ENCODE measurements at places on chromosomes 6 and 20.

GRCh38 chr20:8190043-8190880, 58.2 kb downstream of the PLCB1 start:
- DNase-seq, result no peak

- no peak for DNase-seq
These were observed 43.6 kb downstream of the DLL1 start for GRCh38 chr6:170247178-170247701.

- DNase-seq, result no peak
These were observed 37.0 kb downstream of the BICRAL start for GRCh38 chr6:42818878-42819277.

DNA sequence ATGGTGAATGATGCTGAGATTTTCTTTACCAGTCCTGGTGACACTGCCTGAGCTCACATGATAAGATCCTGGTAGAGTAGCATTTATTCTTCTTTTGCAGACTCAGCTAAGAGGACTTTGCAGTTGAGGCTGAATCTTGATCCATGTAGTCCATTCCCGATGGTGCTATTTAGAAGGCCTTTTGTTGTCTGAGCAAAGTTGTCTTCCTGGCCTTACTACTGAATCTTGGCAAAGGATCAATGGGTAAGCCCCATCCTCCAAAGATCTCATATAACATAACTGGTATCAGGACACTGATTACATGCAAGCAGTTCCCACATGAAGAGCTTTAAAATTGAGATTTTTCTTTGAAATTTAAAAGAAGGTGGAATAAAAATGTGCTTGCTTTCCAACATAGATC, 291.6 kb downstream of the SOX4 start:
- no peak for DNase-seq

DNA sequence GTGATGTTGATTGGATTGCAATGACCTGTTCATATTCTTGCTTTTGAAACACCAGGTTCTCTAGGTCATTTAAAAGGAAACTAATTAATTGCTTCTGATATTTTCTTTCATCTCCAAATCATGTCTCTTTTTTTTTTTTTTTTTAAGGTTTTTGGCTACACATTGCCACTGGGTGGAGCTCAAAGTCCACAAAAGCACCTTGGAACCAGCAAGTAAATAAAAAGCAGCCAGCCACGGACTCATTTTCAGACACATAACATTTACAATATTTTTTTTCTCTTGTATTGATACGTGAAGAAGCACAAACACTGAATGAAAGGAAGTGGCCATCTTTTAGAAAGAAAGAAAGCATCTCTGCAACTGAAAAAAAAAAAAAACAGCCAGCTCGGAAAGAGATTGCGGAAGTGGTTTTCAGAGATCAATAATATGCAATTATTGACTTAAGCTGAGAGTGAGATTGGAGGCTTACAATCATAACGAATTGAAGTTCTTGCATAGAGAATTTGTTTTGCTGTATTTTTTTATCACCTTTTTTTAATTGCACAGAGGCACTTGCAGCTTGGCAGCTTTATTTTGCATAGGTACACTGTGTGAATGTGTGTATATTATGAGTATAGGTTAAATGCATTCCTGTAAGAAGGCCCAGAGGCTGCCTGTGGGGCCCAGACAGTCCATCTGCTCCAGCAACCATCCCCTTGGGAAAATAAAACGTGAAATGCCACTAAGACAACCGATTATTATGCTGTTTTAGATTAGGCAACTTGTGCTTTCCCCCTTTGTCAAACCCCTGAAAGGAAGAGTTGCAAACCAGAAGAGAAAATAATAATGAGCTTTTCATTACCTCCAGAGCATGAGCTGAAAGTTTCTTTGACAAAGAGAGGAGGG, 28.2 kb downstream of the CGA start:
- no peak for DNase-seq

DNA sequence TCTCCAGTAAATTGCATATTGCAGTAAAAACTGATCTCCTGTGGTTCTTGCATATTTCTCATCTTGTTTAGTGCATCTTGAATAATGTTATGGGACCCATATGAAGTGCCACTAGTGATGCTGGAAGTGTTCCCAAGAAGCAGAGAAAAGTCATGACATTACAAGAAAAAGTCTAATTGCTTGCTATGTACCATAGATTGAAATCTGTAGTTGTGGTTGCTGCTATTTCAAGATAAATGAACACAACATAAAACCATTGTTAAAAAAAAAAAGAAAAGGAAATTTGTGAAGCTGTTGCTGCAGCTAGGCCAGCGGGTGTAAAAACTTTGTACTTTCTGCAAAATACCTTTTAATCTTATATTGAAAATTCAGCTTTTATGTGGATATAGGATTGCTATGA, 304.5 kb downstream of the PHF3 start:
- no peak for DNase-seq

- no peak for DNase-seq
These were observed 47.9 kb downstream of the COL11A2 start for GRCh38 chr6:33144373-33144772.

DNA sequence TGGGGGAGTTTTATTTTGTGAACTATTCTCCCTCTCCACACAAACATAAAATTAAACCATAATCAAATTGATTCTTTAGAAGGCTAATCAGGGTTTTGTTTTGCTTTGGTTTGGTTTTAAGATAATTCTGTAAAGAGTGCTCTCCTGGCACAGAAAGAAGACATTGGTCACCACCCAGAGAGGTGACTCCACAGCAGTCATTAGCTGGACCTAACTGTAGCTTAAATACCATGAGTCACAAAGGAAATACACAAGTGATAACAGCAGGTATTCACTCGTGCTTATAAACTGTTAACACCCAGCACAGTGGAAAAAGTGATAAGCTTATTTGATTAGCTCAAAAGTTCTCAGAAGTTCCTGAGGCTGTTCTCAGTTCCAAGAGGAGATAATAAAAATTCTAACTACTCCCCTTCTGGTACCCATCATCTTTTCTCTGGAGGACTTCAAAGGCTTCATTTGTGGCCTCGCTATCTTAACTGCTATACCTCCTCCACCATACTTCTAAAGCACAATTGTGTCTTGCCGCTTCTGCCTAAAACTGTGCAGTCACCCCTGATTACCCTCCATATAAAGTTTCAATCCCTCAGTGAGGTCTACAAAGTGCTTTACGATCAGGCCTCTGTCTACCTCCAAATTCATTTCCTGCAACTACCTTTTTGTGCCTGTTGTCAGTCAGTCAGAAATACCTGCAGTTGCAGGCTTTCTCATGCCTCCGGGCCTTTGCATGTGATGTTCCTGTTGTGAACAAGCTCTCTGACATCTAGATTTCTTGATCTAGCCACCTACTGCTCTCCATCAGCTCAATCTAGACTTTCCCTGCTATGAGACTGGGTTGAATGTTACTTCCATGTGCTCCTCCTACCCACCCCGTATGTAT, 201.1 kb downstream of the SAMD5 start:
- no peak for DNase-seq

GRCh38 chr6:167757249-167757648, 69.5 kb upstream of the AFDN start:
- no peak for DNase-seq

GRCh38 chr6:166456395-166457156, 73.8 kb upstream of the MPC1 start:
- no peak for DNase-seq

GRCh38 chr6:110609101-110609500, 132.7 kb upstream of the SLC22A16 start:
- no peak for DNase-seq

- DNase-seq, result no peak
These were observed 222.1 kb upstream of the ARID1B start for GRCh38 chr6:156555116-156555515.
